ENCODE measurements at places on chromosomes 11 and 22.

DNA sequence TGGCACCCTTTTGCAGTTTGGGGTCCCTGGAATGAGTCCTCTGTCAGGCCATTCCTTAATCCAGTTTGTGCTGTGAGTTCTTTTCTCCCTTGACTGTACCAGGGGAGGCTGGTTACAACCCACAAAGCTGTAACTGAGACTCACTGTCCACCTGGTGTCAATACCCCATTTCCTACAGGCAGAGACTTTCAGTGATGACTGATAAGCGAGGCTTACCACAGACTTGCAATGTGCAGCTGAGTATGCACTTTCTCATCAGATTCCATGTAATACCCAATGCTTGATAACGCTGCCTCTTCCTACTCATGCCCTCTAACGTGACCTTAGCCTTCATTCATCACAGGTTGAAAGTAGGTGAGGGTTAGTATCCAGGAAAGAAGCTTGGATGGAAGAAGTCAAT, 120.1 kb downstream of the INSC start:
- no peak for DNase-seq

- no peak for DNase-seq
These were observed 10.2 kb downstream of the CHRNA10 start for GRCh38 chr11:3660960-3661359.

DNA sequence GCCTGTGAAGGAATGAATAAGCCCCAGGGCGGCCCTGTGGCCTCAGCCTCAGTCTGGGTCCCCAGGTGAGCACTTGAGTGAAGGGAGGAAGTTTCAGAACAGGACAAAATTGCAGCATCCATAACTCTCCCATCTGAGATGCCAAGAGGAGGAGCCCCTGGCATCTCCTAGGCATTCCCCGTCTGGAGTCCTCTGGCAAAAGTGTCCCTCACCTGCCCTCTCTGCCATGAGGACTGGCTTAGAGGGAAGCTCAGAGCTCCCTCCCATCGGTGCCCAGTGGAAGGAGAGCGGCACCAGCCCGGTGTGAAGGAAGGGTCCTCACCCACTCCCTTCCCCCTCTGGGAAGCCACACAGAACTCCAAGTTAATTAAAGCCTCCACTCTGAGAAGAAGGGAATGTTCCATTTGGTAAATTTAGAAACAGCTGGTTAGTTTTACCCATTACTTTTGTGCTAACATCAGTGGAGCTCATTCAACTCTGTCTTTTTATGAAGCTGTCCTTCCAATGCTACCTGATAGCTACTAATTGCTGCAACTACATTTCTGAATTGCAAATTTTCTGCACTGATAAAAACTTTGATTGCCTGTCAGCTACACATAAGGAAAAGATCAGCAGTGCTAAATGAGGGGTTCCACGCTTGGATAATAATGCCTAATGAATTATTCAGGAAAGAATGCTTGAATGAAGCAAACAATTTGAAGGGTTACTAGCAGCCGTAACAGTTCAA, 123.3 kb upstream of the RCN1 start:
- no peak for DNase-seq

GRCh38 chr11:16265022-16265421, 91.3 kb downstream of the SOX6 start:
- no peak for DNase-seq

GRCh38 chr11:512761-513595, 5.9 kb upstream of the RNH1 start:
- DNase-seq = no peak
